ENCODE measurements at places on chromosomes 11 and 22. TPM values are rescaled to one million over a fixed set of nuclear protein-coding genes. Genes with fewer than 3 reads are reported as not detected.
A peak's percentile ranks its signal among the peaks of the same experiment; 100 is the strongest.

DNA sequence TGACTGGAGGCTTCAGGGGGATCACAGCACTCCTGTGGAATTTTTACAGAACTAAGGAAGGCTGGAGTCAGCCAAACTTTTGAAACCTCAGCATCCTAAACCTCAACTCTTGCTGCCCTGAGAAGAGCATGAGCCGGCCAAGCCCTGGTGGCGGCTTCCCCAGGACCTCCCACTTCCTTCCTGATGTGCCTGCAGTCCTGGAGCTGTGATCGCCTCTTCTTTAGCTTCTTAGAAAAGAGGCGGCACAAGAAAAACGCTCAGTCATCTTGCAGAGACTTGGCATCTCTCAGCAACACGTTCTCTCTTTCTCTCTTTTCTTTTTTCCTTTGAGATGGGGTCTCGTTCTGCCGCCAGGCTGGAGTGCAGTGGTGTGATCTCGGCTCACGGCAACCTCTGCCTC, 40.4 kb upstream of the AMPD3 start:
- DNase-seq: peak; percentile 80

GRCh38 chr11:68855205-68855981, 13.7 kb upstream of the CPT1A start:
- DNase-seq: no peak

DNA sequence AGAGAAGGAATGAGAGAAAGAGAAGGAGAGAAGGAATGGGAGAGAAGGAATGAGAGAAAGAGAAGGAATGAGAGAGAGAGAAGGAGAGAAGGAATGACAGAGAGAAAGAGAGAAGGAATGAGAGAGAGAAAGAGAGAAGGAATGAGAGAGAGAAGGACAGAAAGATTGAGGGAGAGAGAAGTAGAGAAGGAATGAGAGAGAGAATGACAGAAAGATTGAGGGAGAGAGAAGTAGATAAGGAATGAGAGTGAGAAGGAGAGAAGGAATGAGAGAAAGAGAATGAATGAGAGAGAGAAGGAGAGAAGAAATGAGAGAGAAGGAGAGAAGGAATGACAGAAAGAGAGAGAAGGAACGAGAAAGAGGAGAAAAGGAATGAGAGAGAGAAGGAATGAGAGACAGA, 34.1 kb upstream of the APOL5 start:
- DNase-seq: no peak

- no peak for DNase-seq
Measured at GRCh38 chr11:74550991-74551753, 41.2 kb upstream of the POLD3 start.

DNA sequence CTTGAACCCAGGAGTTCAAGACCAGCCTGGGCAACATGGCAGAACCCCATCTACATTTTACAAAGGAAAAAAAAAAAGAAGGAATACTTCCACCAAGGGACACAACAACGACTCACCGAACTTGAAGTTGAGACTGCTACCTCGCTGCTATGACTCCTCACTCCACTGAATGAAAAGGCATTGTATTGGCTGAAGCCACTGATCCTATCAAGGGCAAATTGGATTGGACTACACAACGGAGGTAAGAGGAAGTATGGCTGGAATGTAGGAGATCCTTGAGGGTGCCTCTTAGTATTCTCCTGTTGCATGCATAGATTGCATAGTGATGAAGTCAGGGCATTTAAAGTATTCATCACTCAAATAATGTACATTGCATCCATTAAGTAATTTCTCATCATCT, 97.9 kb downstream of the CWF19L2 start:
- no peak for DNase-seq

- no peak for DNase-seq
Measured at GRCh38 chr22:40216041-40216756, 38.5 kb downstream of the TNRC6B start.

GRCh38 chr11:131478341-131478740, 107.9 kb downstream of the NTM start:
- DNase-seq: no peak

Gene SLC17A6
- total RNA-seq: not detected

All from right cardiac atrium (tissue), 5 donors.